ENCODE measurements at places on chromosomes 13 and 19.

DNA sequence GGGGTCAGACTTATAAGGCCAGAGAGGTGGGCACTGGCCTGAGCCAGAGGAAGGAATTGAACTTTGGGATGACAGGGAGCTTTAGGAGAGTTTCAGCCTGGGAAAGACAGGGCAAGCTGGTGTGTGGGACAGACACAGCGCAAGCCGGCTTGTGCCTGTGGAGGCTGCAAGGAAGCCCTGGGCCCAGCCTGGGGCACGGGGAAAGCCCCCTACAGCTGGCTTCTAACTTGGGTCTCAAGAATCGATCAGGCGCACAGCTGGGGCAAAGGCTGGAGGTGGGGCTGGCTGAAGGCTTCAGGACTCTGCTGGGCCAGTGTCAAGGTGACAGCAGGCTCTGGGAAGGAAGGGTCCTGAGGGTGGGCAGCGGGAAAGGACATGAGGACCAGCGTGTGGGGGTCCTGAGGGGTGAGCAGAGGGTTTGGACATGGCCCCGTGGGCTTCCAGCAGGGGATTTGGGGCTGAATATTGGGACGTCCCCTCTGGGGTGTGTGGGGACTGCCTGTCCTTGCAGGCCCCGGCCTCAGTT is 3.0 kb downstream of the PTOV1 start:
- no peak for DNase-seq

DNA sequence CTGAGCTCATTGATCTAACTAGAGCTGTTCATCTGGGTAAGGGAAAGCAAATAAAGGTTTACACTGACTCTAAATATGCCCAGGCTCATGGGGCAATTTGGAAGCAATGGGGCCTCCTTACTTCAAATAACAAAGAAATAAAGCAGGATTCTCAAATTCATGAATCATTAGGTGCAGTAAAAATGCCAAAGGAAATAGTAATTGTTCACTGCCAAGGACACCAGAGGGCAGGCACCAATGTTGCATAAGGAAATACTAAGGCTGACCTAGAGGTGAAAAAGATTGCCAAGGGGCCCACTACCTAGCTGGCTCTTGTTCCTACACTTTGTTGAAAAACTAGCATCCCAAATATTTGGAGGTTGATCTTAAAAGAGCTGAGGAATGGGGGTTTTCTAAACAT is 1686.7 kb upstream of the MIR17HG start:
- DNase-seq = no peak

GRCh38 chr13:113823771-113824170 is 40.1 kb downstream of the GAS6 start:
- DNase-seq = no peak

- DNase-seq = peak; percentile 30
These were observed 173.4 kb upstream of the SGCG start for GRCh38 chr13:23007426-23007825.

DNA sequence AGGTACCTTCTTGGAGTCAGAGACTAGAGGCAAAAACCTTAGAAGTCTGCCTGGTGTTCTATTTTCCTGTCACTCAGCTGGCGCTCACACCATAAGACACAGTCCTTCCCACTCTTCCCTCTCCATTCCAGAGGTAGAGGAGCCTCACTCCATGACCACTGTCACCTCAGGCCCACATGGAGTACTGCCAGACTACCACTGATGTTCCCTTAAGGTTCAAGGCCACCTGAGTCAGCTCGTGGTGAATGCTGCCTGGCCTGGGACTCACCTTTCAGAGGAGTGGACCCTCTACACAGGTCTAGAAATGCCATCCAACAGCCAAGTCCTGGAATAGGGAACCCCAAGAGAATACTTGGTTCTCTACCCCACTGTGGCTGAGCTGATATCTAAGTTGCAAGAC is 29.9 kb downstream of the RGCC start:
- DNase-seq = no peak

GRCh38 chr13:40819797-40820315 is 30.4 kb downstream of the SLC25A15 start:
- DNase-seq = no peak

GRCh38 chr19:57248646-57249045 is 8.2 kb downstream of the ZNF805 start:
- DNase-seq = no peak

DNA sequence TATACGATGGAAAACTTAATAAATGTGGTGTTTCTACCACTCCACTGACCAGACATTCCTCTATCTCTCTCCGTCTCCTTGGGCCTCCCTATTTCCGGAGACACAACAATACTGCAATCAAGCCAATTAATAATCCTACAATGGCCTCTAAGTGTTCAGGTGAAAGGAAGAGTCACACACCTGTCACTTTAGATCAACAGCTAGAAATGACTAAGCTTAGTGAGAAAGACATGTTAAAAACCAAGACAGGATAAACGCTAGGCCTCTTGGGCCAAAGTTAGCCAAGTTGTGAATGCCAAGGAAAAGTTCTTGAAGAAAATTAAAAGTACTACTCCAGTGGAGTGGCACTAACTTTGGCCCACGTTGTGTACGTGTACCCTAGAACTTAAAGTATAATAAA is 22.5 kb downstream of the ZDHHC20 start:
- no peak for DNase-seq

- no peak for DNase-seq
These were observed 15.6 kb downstream of the ZNF568 start for GRCh38 chr19:36931684-36932083.

DNA sequence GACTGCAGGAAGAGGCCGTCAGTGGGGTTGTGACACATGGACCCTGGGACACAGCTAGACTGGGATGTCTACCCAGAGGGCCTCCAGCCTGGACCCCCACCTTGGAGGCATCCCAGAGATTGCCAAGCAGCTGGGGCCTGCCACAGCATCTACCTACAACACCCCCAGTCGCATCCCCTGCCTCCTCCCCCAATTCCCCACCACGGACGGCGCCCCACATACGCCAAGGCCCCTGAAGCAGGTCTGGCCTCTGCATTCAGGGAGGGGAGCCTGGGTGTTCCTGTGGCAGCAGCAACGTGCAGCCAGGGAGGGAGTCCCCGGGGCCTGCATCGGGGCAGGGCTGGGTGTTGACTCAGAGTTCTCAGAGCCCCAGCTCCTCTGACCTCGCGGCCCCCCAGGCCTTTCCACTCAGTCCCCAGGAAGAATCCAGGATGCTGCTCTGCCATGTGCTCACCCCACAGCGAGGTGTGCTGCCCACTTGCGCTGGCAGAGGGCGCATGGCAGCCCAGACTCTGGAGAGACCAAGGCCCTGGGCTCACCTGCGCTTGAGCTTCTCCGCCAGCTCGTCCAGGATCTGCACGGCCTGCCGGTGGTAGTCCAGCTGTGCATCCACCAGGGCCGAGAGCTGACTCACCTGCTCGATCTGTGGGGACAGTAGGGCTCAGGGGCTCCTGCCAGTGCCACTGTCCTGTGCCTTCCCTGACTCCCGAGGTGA is 19.6 kb downstream of the MPND start:
- no peak for DNase-seq

DNA sequence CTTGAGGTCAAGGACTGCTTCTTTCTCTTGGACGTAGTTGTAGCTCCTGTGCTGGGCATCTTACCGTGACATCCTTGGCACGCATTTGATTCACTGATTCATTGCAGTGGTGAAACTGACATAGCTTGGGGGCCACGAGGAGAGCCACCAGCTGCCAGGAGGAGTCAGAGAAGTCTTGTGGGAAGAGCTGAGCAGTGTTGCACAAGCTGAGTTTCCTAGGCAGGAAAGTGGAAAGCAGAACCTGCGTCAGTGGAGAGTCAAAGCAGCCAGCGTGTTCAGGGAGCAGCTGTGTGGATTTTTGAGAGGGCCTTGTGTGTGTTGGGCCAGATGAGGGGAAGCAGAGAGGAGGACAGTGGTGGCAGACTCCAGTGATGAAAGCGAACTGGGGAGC is 5.3 kb upstream of the GPR183 start:
- no peak for DNase-seq

GRCh38 chr13:105341256-105341655 is 1194.2 kb downstream of the EFNB2 start:
- no peak for DNase-seq

GRCh38 chr13:29936051-29936813 is 85.8 kb upstream of the UBL3 start:
- DNase-seq = no peak

DNA sequence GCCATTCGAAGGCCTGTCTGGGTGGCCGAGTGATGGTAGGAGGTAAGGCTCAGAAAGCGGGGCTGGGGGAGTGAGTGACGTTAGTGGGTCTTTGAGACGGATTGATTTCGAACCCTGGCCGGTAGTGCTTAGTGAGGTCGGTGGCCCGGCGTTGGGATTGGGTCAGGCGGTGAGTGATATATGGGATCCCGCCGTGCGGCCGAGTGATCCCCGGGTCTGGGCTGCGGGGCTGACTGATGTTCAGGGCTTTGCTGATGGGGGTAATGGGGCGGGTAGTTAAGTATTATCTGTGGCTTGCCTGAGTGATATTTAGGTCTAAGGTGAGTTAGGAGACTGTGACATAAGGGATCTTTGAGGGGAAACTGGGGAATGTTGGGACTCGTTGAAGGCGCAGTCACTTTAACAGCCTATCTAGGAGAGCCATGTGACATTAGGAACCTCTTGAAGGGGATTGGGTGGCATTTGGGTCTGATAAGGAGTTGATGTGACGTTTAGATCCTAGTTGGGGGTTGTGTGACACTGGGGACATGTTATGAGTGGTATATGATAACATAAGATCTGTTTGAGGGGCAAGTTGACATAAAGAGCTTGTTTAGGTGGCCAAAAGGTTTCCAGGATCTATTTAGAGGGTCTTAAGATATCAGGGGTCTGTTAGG is 543 bp downstream of the PSMC4 start:
- no peak for DNase-seq

DNA sequence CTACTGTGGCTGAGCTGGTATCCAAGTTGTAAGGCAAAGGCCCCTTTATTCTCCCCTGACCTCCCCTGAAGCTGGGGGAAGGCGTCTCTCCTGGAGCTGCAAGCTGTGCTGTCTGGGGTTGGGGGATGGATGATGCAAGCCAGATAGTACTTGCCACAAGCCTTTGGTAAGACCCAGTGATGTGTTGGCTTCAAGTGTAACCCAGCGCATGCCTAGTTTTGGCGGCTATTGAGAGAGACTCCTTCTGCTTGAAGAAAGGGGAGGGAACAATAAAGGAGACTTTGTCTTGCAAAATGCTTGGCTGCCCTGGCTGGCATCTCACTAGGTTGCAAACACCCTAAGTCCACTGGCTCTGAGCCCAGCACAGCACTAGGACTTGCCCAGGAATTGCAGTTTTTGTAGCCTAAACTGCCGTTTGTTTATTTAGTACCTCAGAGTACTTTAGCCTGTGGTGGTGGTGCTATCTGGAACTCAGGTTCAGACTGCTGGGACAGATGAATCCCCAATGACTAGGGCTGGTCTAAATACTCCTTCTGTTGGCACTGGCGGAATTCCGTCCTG is 108.2 kb downstream of the TNFSF13B start:
- DNase-seq = no peak

GRCh38 chr13:80572923-80573316 is 232.0 kb upstream of the SPRY2 start:
- DNase-seq = no peak

GRCh38 chr19:29650772-29651387 is 14.4 kb upstream of the PLEKHF1 start:
- DNase-seq = no peak

GRCh38 chr19:16660763-16661479 is at the start of gene TMEM38A:
Gene TMEM38A (plus strand): TSS chr19:16661139. CDS start chr19:16661218, 79 bp downstream.
- DNase-seq = no peak

DNA sequence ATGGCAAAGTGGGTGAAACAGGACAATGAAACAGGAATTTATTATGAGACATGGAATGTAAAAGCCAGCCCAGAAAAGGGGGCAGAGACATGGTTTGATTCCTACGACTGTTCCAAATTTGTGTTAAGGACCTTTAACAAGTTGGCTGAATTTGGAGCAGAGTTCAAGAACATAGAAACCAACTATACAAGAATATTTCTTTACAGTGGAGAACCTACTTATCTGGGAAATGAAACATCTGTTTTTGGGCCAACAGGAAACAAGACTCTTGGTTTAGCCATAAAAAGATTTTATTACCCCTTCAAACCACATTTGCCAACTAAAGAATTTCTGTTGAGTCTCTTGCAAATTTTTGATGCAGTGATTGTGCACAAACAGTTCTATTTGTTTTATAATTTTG is 8.6 kb downstream of the CLN5 start:
- no peak for DNase-seq

DNA sequence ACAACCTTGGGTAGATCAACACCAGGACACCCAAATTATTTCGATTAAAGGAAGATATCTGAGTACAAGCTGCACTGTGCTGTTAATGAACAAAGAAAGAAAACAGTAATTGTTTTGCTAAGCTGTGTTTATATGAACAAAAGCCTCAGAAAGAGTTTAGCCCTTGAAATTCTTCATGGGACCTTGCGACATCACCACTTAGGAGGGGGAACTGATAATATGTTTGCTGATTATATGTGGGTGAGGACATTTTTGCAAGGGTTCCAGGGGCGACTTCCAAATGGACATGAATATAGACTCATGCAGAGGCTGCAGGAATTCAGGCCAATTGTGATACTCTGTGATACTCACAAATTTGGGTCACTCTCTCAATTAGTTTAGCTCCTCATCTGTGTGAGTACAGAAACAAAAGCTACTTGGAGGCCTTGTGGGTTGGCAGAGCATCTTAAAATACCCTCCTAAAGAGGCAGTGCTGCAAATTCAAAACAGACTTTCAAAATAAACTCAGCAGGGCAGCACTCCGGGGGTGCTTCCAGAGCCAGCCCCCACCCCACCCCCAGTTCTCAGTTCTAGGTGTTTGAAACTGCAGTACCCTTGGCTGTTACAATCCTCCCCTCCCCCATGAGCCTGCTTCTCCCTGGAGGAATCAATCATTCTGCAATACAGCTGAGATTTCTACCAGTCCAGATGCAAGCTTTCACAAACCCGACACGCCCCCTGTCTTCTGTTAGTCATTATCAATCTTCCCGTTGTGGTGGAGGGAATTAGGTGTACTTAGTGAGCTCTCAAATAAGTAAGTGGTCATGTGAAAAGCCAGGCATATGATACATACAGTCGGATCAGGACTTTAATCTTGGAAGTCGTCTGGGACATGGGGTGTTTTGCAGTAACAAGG is 97.0 kb upstream of the MBNL2 start:
- no peak for DNase-seq

- DNase-seq = no peak
These were observed 121.0 kb downstream of the KCNRG start for GRCh38 chr13:50136226-50136625.

DNA sequence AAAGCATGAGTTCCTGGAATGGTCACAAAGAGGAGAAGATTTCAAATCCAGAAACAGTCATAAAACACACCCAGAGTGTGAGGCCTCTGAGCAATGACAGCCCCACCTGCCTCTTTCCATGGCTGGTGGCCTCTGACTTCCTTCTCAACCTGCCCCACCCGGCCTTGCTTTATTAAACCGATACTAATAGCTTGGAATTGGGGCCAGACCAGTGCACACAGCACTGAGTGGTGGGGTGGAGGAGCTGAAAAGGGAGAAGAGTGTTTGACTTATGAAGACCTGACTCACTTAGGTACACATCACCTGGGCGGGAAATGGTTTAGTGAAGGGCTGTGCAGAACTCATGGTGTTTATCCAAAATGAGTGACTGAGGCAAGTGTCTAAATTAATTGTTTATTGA is 20.7 kb upstream of the CEACAM6 start:
- no peak for DNase-seq

GRCh38 chr13:79898202-79898826 is 417.4 kb downstream of the NDFIP2 start:
- DNase-seq = no peak

All from left renal pelvis (tissue), 4 donors.